ENCODE measurements at places on chromosomes 5 and 9. TPM values are rescaled to one million over a fixed set of nuclear protein-coding genes. Genes with fewer than 3 reads are reported as not detected.

DNA sequence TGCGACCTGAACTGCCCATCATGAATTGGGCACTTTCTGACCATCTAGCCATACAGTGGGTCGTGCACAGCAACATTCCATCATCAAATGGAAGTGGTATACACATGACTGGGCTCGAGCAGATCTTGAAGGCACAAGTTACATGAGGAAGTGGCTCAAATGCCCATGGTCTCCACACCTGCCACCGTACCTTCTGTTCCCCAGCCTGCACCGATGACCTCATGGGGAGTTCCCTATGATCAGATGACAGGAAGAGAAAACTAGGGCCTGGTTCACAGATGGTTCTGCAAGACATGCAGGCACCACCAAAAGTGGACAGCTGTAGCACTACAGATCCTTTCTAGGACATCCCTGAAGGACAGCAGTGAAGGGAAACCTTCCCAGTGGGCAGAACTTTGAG is 21.8 kb downstream of the MTMR12 start:
- DNase-seq: no peak

DNA sequence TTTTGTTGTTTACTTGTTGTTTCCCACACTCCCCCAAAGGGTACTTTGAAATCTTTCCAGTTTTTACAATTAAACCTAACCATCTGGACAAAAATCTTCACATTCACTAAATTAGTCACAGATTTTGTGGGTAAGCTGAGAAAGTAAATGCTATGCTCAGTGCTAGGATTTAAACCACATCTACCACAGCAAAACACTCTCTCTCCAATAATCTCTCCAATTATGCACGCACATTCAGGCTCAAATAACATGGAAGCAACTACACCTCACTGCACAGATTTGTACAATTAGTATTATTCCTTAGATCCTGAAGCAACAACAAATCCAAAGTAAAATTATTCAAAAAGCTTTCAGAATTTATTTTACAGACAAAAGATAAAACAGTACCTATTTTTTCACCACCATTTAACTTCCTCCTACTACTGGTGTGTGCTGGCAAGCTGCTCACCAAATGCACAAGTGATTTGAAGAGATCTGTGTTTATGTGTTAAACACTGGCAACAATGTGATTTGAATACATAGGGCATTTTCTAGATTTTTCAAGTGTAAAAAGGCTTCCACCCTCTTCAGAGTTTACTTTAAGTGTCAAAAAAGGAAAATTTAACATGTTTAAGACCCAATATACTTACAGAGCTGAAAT is 16.6 kb downstream of the ZNF608 start:
- DNase-seq: no peak

GRCh38 chr9:132914924-132915323 is 29.5 kb downstream of the TSC1 start:
- DNase-seq: no peak

DNA sequence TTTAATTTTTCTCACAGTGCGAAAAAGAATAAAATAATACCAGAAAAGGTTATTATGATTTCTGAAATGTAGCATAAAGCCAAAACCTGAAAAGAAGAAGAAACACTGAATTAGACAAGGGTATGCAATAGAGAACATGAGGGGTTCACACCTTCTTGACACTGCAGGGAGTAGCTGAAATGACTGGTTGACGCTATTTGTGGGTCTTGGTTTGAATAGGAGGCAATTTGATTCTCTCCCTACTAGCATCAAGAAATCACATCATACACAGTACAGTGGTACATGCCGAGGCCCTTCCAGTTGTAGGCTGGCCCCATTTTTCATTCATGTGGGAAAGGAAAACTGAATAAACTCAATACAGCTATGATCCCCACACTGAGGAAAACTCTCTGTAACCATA is 68.6 kb downstream of the NR3C1 start:
- no peak for DNase-seq

DNA sequence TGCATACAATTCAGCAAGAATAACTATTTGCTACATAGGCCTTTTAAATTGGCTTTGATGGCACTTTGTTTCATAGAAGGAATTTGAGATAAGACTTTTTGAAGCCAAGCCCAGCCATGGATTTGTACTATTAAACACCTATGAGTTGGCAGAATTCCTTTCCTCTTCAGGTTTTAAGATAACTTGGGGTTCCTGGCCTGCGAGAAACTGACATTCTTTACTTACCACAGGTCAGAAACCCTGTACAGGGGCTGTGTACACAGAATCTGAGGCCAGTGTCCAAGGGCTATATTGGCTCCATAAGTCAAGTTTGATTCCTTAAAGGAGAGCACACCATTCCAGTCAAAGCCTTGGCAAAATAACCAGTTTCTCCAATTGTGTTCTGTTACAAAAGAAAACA is 10.8 kb upstream of the BTNL3 start:
- no peak for DNase-seq

DNA sequence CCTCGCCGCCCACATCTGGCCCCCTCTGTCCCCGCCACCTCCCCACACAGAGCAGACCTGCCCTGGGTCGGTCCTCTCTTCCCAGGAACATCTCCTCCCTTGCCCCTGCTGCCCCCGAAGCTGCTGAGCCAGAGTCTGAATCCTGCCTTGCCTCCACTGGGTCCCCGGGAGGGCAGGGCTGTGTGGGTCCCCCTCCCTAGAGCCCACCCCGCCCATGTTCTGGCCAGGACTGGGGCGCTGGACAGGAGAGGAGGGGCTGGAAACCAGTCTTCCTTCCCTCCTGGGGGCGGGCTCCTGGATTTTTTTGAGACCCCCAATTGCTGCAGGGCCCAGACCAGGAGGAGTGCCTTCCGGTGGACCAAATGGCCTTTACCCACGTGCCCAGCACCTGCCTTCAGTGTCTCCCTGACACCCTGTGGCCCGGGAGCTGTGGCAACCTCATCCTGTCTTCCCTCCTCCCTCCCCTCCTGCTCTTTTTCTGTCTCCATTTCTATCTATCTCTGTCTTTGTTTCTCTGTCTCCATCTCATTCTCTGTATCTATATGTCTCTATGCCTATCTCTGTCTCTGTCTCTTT is 12.1 kb downstream of the MRPL36 start:
- DNase-seq: no peak

- no peak for DNase-seq
Measured at GRCh38 chr9:130243015-130243881, 22.3 kb upstream of the HMCN2 start.

GRCh38 chr5:179914032-179914755 is 6.5 kb upstream of the TBC1D9B start:
- DNase-seq: no peak

GRCh38 chr9:33676746-33677505 is 118.4 kb upstream of the PRSS3 start:
- DNase-seq: no peak

GRCh38 chr9:16869882-16870595 is 431 bp downstream of the BNC2 start:
- no peak for DNase-seq

- no peak for DNase-seq
Measured at GRCh38 chr5:132269635-132270334, 12.3 kb downstream of the PDLIM4 start.

DNA sequence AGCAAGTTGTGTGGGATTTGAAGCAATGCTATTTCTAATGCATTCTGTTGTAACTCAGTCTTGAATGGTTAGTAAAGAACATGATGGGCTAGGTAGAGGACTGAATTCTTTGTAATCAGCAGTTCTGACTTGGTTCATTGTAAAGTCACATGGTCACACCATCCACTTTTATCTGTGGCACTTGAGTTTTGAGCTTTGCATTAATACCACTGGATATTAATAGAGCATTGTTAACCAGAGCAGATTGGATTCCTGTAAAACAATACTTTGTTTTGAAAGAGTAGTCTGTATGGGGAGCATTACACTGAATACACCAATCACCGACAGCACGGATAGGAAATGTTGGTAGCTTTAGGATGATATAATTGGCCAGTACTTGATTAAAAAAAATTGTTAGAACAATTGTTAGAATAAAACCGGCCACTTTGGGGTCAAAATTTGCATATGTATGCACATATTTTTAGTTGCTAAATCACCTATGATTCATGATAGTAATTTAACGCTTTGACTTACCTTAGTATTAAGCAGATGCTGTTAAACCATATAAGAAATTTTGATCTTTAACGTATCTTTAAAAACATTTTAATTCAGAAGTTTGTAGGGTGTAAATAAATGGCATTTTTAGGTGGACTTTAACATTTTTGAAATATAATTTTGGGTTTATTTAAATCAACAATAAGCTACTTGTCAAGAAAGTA is 17.4 kb downstream of the SLC12A2 start:
- no peak for DNase-seq

DNA sequence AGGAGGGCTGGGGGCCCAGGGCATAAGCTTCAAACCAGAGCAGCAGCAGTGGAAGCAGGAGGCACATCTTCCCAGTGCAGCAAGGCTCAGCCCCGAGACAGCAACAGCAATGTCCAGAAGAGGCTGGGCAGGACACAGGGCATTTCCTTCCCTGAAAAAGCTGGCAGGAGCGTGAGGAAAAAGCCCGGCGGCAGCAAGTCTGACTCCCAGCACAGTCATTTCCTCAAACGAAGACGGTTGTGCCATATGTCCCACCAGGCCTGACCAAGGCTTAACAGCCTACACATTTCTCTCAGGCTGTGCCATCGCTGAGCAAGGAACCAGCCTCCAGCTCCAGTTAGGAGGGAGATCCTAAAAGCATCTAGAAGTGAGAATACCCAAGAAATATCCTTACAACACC is 74.5 kb downstream of the APTX start:
- DNase-seq: no peak

DNA sequence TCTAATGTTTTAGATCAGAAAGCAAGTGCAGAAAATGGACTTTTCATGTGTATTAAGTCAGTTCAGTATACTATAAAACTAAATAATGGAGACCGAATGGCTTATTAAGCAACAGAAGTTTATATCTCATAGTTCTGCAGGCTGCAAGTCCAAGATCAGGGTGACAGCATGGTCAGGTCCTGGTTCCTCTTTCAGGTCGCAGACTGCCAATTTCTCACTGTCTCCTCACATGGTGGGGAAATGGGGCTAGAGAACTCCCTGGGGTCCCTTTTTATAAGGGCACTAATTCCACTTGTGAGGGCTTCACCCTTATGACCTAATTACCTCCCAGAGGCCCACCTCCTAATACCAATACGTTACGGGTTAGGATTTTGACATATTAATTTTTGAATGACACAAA is 48.7 kb downstream of the RICTOR start:
- DNase-seq: no peak

DNA sequence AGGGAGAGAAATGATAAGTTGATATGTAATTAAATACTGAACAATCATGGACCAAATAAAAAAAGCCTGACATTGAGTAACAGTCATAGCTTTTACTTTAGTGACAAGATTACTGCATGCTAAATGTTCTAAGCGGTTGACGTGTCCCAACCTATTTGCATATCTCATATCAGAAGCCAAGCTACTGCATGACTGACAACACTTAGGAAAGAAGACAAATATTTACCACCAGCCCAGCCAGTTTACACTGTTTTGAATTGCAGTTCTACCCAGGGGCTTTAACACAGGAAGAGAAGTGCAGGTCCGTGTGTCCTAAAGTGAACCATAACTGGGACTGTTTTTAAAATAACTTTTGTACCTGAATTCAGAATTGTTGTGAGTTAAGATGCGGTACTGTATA is 219.9 kb downstream of the PRDM9 start:
- DNase-seq: no peak

DNA sequence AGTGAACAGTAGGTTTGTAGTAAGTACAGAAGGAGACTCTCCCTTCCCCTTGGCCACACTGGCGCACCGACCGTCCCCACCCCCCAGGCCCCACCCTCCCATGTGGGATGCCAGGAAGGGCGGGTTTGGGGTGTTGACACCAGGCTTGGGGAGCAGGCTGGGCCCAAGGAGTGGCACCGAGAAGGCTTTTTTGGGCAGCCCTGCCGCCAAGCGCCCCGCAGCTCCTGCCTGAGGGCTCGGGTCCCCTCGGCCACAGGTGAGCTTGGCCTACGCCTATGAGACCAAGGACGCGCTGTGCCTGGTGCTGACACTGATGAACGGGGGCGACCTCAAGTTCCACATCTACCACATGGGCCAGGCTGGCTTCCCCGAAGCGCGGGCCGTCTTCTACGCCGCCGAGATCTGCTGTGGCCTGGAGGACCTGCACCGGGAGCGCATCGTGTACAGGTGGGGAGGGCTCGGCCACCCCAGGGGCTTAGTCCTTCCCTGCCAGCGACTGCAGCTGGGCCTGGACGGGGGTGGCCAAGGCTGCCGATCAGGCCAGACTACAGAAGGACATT is 7.3 kb downstream of the GRK6 start:
- DNase-seq: no peak

GRCh38 chr5:130541617-130542221 is 623.3 kb downstream of the HINT1 start:
- no peak for DNase-seq

DNA sequence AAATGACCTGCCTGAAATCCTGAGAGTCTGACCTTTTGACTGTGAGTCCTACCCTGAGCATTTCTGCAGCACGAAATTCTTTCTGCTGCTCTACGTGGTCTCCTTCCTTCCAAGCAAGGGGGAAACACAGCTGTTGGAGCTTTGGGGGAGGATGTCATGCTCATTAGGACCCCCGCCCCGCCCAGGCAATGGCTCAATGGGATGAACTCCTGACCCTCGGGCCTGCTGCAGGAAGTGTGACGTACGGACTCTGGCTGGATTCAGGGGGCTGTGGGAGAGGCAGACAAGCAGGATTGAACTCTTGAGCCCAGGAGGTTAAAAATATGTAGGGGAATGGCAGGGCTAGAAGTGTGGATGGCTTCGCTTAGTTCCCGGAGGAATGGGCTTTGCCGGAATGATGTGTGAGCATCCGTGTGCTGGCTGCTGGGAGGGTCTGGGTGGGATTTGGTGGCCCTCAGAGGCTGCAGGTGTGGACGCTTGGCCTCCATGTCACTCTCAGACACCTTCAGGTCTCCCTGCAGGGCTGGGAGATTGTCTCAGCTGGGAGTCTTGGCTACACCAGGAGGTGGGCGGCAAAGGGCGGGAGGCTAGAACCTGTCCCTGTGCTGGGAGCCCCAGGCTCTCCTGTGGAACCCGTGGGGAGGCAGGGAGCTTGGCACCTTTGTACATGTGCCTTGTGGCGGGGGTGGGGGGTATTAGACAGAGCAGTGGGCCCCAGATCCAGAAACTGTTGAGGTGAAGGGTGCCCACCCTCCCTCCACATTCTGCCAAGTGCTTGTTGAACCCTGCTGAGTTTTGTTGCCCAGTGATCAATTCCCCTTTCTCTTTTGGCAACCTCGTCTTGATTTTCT is 26.3 kb downstream of the STC2 start:
- DNase-seq: no peak

Gene CKS2
- 790 TPM for total RNA-seq

Gene LECT2
- not detected for total RNA-seq

Gene HTR4
- not detected for total RNA-seq

Gene OR1J2
- not detected for total RNA-seq

Gene BTNL9
- 0.22 TPM for total RNA-seq

Gene WDR38
- not detected for total RNA-seq

Gene FAM169A
- 11.1 TPM for total RNA-seq

Gene GPR150
- total RNA-seq: not detected

Gene ANKRD31
- 0.12 TPM for total RNA-seq

Gene CEL
- 0.58 TPM for total RNA-seq
